Activated T-cell treated with anti-CD3 and anti-CD28 coated beads for 24 hours (primary cell): ENCODE measurements at places on chromosomes 5 and 9.

- no peak for DNase-seq
Measured at GRCh38 chr9:86908261-86908660, 39.0 kb downstream of the GAS1 start.

- no peak for DNase-seq
Measured at GRCh38 chr5:1546556-1546955, 22.8 kb upstream of the LPCAT1 start.

DNA sequence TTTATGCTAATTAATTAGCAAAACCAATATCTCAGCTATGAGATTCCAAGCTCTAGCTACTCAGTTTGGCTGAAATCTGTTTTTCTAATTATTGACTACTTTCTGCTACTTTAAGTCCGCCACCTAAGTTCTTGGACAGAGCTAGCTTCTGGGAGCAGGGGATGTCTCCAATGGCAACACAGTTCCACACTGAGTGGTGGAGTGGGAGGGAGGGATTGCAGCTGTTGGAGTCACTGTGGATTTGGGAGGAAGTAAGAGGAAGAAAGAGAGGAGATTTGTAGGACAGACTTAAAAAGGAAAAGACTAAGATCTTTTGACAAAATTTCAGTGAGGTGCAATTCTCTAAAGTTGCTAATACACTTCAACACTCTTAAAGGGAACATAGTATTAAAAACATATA lies 450.8 kb downstream of the NFIB start:
- DNase-seq: no peak

- no peak for DNase-seq
Measured at GRCh38 chr5:155394727-155395126, 381.2 kb downstream of the KIF4B start.

GRCh38 chr9:111838439-111838838 lies 43.7 kb upstream of the SHOC1 start:
- DNase-seq: no peak

DNA sequence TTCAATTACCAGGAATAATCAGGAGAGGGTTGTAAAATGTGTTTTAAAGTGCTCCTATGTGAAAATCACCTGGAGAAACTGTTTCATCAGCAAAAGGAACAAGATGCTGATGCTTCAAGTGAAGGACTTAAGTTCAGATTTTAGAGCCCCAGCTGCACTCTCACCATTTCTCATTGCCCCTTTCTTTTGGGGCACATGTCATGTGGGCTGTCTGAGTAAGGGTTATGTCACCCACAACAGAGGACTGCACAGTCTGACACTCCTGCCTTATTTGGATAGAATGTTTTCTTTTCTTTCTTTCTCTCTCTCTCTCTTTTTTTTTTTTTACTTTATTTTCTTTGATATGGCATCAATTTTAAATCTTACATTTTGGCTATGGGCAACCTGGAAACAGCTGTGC lies 204.1 kb upstream of the EFNA5 start:
- DNase-seq: no peak

- no peak for DNase-seq
Measured at GRCh38 chr9:38250279-38251035, 142.0 kb upstream of the ALDH1B1 start.

DNA sequence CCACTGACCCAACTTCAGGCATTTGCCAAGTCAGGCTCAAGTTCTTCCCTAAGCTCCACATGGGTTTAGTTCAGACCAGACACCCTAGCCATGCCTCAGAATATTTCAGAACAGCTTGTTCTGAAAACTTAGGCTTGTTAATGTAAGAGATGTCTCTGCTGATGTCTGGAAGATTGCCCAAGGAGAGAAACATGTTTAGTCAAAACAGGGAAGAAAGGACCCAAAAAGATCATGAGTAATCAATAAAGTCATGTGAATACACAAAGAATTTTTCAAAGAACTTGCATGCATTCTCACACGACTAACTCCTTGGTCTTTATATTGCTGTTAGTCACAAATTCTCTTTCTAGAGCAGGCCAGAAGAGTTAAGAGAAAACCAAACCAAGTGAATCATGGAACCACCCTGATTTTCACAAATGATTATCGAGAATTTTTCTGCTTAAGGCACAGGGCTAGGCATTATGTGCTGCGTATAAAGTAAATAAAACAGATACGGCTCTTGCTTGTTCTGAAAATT lies 158.1 kb upstream of the HMHB1 start:
- DNase-seq: no peak

DNA sequence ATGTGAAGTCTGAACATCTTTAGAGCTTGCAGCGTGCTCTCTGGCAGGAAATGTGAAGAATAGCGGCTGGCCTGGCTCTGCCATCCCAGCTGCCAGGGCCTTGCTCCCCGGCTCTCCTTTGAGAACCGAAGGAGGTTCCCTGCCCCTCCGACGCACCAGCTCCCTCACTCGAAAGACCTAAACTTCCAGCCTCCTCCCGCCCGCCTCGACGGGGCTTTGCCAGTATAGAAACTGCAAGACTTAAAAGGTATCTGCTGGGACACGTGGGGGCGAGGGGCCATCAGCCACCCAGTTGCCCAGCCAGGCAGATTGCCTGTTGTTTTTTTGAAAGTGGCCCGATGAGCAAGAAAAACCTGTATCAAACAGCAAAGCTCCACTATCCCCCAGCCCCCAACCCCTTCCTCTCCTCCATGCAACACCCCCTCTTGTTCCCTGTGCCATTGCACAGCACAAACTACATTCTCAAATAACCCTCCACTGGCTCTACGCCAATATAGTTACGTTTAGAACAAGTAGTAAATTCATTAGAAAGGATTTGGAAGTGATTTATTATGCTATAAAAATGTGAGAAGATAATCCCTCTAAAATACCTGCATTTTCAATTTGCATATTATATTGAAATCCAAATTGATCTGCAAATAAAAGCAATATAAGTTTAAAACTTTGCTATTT lies 331.9 kb downstream of the MED10 start:
- DNase-seq: no peak

DNA sequence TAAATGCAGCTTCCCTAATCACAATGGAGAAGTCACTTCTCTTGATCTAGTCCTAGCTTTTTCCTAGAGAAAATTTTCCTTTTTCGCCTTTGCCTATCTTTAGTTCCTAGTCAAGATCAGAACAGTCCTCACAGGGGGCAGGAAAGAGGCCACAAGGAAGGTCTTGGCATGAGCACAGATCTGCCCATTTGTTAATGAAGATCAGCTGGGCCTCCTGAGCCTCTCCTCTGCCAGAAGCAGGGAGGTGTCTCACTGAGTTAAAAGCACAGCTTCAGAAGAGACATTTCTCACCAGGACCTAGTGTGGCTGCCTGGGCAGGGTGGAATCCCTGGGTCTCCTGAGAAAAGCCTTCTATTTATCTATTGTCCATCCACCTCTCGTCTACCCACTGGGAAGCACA lies 357.8 kb downstream of the TMEM38B start:
- DNase-seq: no peak

DNA sequence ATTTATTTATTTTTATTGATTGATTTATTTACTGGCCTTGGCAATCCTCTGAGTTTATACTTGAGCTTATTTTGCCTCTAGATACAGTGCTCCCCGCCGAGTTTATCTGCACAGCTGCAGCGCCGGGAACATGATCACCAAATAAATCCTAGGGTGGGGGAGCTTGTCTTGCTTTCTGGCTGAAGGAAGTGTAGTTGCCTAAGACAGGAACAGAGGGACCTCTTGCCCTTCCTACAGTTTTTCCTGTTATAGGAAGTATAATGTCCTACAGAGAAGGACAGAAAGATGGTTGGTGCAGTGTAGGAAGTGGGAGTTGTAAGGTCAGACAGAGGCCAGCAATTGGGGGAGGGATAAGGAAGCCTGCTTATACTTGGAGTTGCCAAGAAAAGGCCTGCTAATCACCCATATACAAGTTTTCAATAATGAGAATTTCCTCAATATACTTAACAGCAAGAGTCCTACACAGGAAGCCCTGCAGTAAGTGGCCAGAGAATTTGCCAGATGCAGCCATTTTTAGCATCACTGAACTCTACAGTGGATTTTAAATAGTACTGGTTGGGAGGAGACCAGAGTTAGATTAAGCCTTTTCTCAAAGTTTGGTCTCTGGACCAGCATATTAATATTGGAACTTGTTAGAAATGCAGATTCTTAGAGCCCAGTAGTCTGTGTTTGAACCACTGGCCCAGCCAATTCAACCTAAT lies 7.7 kb downstream of the AOPEP start:
- DNase-seq: no peak

DNA sequence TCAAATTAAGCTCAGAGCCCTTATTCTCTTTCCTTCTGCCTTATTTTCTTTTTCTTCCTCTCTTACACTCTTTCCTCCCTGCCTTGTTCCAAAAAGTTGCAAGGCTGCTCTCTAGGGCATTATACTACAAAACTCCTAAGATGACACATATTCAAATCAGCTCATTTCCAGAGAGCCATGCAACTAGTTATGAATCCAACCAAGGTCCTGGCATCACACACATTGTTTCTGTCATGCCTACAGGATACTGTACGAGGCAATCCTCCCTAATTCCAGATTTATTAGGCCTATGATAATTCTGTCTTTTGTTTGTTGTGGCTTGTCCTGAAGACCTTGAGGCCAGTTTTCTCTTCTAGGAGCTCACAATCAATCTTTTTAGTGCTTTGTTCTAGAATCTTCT lies 87.0 kb upstream of the TBCA start:
- no peak for DNase-seq

GRCh38 chr5:153513156-153513555 lies 22.7 kb downstream of the GRIA1 start:
- DNase-seq: no peak

- DNase-seq: no peak
Measured at GRCh38 chr9:87909310-87910041, 8.3 kb upstream of the SPATA31C1 start.

GRCh38 chr9:136021171-136021871 lies 60.1 kb upstream of the UBAC1 start:
- no peak for DNase-seq

DNA sequence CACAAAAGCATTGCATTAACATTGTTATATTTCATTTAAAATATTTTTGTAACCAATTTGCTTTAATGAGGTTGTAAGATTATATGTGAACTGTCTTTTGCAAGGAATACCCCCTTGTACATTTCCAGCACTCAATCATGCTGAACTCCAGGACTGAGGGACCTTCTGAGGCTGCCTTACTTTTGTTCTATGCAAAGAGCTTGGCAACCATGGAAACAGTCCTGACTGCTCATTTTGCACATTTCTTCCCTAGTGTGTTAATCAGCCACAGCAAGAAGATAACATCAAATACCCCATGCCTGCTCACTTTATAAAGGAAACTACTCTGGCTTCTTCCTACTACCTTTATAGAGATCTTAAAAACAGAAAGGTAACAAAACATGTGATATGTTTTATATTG lies 355.6 kb upstream of the IZUMO3 start:
- DNase-seq: no peak
